ENCODE measurements at places on chromosomes 11 and 22.

GRCh38 chr11:12087075-12088004, 23.1 kb upstream of the MICAL2 start:
- DNase-seq: no peak

GRCh38 chr11:73612601-73613140, 14.8 kb upstream of the FAM168A start:
- DNase-seq: no peak

DNA sequence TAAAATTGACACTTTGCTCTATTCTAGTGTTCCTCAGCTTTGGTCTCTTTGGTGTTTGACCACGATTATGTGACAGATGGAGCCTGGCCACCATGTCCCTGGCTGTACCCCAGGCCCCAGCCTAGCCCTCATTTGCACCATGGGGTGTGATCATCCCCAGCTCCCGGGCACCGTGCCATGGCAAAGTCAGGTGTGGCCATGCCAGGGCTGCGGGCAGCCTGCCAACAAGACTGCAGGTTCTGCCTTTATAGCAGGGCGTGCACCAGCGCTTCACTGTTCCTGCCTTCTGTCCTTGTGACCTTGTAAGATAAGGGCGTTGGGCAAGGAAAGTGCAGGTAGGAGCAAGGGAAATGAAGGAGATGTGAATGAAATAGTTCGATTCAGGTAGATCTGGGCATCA, 22.4 kb upstream of the APOBEC3A start:
- no peak for DNase-seq

- no peak for DNase-seq
Observed at GRCh38 chr22:23793326-23793725, 6.6 kb downstream of the SMARCB1 start.

DNA sequence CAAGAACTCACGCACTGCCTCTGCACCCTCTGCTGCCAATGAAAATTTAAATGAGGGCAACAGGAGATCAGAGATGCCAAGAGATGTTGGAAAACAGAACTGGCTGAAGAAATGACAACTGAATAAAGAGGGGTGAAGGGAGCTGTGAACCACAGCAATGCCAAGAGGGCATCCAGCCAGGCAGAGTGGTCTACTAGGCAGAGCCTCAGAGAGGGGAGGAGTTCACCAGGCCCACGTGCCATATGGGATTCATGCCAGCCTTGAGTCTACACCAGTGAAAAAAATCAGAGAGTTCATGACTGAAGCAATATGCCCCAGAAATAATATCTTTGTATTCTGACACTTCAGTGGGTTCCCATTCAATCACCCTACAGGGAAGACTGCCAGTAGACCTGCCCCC, 4.4 kb downstream of the APOL2 start:
- no peak for DNase-seq

DNA sequence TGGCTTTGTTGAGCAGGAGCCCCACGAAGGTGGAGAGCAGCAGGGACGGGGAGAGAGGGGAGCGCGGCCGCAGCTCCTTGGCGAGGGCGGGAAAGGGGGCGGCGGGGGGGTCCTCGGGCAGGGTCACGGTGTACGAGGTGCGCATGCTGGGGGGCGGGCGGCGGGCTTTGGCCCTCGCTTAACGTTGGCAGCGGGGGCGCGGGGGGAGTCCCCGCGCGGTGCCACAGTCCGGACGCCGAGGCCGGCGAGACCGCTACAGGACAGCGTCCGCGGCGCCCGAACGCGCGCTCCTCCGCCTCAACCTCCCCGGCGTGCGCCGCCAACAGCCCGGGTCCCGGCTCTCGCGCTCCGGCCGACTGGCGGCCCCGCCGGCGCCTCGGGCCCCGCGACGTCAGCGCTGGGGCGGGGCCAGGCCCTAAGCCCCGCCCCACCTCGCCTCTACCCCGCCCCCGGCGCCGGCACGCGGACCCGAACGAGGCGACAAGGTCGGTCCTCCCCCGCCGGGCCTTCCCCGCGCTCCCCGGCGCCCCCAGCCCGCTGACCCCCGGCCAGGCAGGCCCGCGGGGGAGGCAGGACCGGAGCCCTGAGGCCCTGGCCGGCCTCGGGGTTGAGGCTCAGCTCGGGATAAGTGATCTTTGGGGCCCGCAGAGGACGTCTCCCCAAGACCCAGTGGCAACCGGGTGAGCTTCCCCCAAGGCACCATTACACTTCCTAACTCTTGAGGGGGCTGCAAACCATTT, 17.5 kb downstream of the USP2 start:
- DNase-seq: peak; percentile 74

GRCh38 chr22:34904486-34904885, 161.5 kb upstream of the ISX start:
- DNase-seq: no peak

- DNase-seq: no peak
Observed at GRCh38 chr11:126764231-126764630, 236.3 kb downstream of the KIRREL3 start.

DNA sequence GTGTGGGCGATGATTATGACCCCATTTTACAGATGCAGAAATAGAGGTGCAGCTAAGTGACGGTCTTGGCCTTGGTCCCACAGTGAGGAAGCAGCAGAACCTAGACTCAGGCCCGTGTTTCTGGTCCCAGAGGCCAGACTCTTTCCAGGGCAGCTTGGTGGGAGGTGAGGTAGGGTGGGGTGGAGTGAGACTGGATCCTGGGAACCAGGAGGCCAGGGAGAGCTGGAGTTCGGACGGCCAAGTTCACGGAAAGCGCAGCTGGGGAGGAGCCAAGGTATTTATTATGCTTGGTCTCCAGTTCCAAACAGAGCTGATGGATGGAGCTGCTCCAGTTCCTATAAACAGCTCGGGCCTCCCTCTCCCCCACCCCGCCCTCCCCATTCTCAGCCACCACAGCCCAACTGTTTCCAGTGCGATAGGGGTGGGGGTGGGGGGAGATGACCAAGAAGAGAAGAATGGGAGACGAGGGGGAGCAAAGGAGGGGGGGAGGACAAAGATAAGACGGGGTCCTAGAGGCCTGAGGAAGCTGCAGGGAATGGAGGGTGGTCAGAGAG, 16.2 kb downstream of the LRRC32 start:
- DNase-seq: no peak

GRCh38 chr22:37569921-37570660, 9.8 kb downstream of the LGALS2 start:
- no peak for DNase-seq

GRCh38 chr11:100778166-100778785, 91.2 kb downstream of the ARHGAP42 start:
- DNase-seq: no peak

DNA sequence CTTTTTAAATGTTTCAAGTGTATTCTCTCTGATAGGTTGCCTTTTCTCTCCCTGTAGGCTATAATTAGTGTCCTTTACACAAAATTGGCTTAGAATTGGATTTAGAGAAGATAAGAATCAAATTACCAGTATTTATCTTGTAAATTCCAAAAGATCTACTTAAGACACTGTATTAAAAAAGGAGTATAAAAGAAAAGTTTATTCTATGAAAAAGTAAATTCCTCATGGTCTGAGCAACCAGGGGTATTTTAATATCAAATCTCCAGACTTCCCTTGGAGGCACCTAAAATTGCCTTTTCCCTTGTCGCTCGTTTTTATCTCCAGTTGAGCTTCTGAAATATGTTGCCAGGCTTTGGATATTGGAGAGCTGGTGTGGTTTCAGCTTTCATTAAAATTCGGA, 36.4 kb downstream of the ZBTB16 start:
- DNase-seq: no peak

GRCh38 chr11:112106070-112106469, 19.4 kb downstream of the SDHD start:
- no peak for DNase-seq

DNA sequence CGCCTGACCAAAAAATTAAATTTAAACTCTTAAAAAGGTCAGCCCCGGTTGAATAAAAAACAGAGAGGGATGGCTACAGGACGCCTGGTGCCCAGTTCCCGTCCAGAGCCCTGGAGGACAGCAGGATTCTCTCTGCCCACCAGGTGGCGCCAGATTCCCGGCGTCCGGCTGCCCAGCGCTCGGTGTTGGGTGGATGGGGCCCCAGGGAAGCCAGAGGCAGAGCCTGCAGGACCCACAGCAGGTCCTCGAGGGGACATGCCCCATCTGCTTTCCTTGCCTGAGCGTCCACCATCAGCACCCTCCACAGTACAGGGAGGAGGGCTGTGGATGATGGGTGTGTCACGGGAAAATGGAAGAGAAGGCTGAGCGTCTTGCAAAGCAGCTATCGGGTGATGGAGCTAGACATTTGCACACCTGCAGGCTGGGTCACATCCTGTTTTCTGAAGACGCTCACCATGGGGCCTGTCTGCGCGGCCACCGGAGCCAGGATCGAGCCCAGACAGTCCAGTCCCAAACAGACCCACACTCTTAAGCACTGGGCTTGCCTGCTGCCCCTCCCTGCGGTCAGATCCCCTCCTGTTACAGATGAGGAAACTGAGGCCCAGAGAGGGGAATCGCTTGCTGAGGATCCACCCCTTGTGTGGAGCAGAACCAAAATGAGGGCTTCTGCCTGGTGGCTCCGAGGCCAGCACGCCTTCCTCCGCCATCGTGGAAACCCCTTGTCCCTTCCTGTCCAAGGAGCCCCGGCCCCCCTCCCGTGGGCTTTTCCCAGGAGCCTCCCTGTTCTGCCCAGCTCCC, 18.5 kb upstream of the CBX7 start:
- peak; percentile 65 for DNase-seq

- peak; percentile 52 for DNase-seq
Observed at GRCh38 chr22:29030618-29031226, 30.9 kb downstream of the C22orf31 start.

GRCh38 chr22:43343262-43343669, at the start of gene SCUBE1:
TSS of gene SCUBE1 (minus strand) at chr22:43343372. CDS start at chr22:43343261, 111 bp downstream.
- no peak for DNase-seq

DNA sequence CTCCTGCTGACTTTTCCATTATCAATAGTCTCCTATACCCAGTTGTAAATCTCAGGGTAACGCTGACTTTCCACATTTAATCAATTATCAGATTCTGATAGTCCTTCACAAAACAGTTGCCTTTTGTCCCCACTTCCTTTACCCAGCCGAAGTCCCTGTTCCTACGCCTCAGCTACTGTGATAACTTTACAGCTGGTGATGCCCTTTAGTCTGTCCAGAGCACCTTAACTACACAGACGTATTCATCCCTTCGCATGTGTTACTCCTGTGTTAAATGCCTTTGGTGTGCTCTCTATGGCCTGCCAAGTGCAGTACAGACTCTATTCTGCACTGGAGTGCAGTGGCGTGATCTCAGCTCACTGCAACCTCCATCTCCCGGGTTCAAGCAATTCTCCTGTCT, 20.2 kb downstream of the SSH3 start:
- DNase-seq: no peak

DNA sequence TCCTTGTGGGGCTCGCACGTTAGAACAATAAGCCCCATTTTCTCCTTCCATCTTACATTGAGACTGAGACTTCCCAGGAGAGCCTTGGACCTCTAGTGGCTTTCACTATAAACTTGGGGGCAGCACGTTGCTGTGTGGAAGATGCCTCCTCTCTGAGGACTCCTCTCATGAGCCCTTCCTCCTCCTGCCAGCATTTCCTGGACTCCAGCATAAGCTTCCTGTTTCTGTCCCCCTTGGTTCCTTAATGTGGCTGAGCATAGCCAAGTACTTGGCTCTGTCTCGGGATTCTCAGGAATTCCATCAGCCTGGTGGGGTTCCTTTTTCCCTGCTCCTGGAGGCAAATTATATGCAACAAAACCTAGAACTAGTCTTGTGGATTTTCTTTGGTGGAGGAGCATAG, 38.8 kb upstream of the UBASH3B start:
- DNase-seq: no peak

DNA sequence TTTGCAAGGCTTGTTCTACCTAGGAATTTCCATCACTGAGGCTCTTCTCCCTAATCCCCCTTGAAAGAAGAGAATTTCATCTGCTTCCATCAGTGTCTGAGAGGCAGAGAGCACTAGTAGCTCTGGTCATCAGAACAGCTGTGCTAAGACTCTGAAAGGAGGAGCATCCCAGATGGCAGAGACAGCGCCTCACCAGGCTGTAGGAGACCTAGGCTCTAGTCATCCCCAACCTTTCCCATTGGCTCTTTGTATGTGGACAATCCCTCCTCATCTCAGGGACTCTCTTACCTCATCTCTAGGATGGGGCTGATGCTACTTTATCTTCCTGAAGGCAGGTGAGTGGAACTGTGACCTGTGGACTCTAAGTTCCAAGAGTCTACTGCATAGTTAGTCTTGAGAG, 8.8 kb upstream of the OR9I1 start:
- no peak for DNase-seq

GRCh38 chr11:20247591-20248007, 87.3 kb upstream of the DBX1 start:
- DNase-seq: no peak

DNA sequence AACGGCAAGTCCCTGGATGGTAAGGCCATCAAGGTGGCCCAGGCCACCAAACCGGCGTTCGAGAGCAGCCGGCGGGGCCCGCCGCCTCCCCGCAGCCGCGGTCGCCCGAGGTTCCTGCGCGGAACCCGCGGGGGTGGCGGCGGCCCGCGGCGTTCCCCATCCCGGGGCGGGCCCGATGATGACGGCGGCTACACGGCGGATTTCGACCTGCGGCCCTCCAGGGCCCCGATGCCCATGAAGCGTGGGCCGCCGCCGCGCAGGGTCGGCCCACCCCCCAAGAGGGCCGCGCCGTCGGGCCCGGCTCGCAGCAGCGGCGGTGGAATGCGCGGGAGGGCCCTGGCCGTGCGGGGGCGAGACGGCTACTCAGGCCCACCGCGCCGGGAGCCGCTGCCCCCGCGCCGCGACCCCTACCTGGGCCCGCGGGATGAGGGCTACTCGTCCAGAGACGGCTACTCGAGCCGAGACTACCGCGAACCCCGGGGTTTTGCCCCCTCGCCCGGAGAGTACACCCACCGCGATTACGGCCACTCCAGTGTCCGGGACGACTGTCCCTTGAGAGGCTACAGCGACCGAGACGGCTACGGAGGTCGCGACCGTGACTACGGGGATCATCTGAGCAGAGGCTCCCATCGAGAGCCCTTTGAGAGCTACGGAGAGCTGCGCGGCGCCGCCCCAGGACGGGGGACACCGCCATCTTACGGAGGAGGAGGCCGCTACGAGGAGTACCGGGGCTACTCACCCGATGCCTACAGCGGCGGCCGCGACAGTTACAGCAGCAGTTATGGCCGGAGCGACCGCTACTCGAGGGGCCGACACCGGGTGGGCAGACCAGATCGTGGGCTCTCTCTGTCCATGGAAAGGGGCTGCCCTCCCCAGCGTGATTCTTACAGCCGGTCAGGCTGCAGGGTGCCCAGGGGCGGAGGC, 792 bp downstream of the RBMXL2 start:
- no peak for DNase-seq

Measured in 8988T (cell line).